ENCODE measurements at places on chromosomes 11 and 22. TPM values are rescaled to one million over a fixed set of nuclear protein-coding genes. Genes with fewer than 3 reads are reported as not detected.
A peak's percentile ranks its signal among the peaks of the same experiment; 100 is the strongest.

GRCh38 chr11:102669664-102670063, 35.9 kb downstream of the MMP27 start:
- H3K27ac ChIP-seq, result no peak overlapping the region
- H3K4me1 ChIP-seq, result peaks cover 1% of the 10 kb centered on the region
- H3K4me3 ChIP-seq, result no peak overlapping the region
- DNase-seq, result no peak
- no peaks in the 10 kb centered on the region for H3K36me3 ChIP-seq

GRCh38 chr11:118437208-118438125, 1.2 kb downstream of the KMT2A start:
- DNase-seq, result peak; percentile 59
- peak overlapping the region; percentile 98 for H3K4me3 ChIP-seq
- peak overlapping the region; percentile 97 for H3K27ac ChIP-seq
- H3K4me1 ChIP-seq, result peaks cover 44% of the 10 kb centered on the region
- H3K27me3 ChIP-seq, result no peaks in the 10 kb centered on the region

Gene KIRREL3
- total RNA-seq, result not detected

- H3K36me3 ChIP-seq, result peaks cover 2% of the 10 kb centered on the region
- peaks cover 18% of the 10 kb centered on the region for H3K4me1 ChIP-seq
- no peak for DNase-seq
- peaks cover 38% of the 10 kb centered on the region for H3K27me3 ChIP-seq
- no peak overlapping the region for H3K4me3 ChIP-seq
Measured at GRCh38 chr11:16607675-16608644, 130.5 kb upstream of the C11orf58 start.

Gene TMPRSS4
- total RNA-seq, result not detected

GRCh38 chr11:65083834-65084597, at the start of the genes CDCA5 and ZFPL1:
Gene CDCA5, minus strand, starts transcription at chr11:65084040. Its CDS starts 62 bp downstream, at chr11:65083978.
Gene ZFPL1, plus strand, starts transcription at chr11:65084222. Its CDS starts 477 bp downstream, at chr11:65084699.
- H3K27ac ChIP-seq, result peak within 1 kb of the TSS; percentile 98
- H3K36me3 ChIP-seq, result peaks cover 40% of the 10 kb centered on the region
- peaks cover 34% of the 10 kb centered on the region for H3K4me1 ChIP-seq
- DNase-seq, result peak; percentile 97
- H3K27me3 ChIP-seq, result peaks cover 4% of the 10 kb centered on the region
- peak within 1 kb of the TSS; percentile 97 for H3K4me3 ChIP-seq

- no peaks in the 10 kb centered on the region for H3K36me3 ChIP-seq
- H3K27ac ChIP-seq, result no peak within 1 kb of the TSS
- peak within 1 kb of the TSS; percentile 75 for H3K4me3 ChIP-seq
- peaks cover 36% of the 10 kb centered on the region for H3K27me3 ChIP-seq
- peaks cover 10% of the 10 kb centered on the region for H3K4me1 ChIP-seq
Measured at GRCh38 chr22:27801616-27802345, at the start of gene MN1. Gene MN1, minus strand, starts transcription at chr22:27801756. Its CDS starts 1,213 bp downstream, at chr22:27800543.

GRCh38 chr11:130476922-130477491, 28.6 kb downstream of the ADAMTS15 start:
- no peak overlapping the region for H3K4me3 ChIP-seq
- DNase-seq, result no peak
- no peaks in the 10 kb centered on the region for H3K27me3 ChIP-seq
- H3K4me1 ChIP-seq, result no peaks in the 10 kb centered on the region
- peak overlapping the region; percentile 18 for H3K27ac ChIP-seq

DNA sequence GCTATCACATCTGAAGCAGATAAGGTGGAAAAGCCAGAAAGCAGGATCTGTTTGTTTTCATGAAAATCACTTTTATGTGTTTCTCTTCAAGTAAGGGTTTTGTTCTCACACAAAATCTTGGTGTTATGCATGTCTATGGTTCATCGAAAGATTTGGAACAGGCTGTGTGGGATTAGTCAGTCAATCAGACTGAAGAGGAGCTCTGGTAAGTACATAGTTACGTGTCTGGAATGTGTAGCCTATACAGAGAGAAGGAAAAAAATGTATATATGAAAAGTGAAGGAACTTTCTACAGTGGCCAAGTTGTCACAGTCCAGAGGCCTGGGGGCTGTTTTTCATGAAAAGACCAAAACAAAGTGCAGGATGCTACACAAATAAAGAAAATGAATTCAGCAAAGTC, 156.7 kb downstream of the CNTN5 start:
- no peaks in the 10 kb centered on the region for H3K4me1 ChIP-seq
- no peaks in the 10 kb centered on the region for H3K36me3 ChIP-seq
- H3K27me3 ChIP-seq, result no peaks in the 10 kb centered on the region
- no peak overlapping the region for H3K4me3 ChIP-seq
- no peak overlapping the region for H3K27ac ChIP-seq

GRCh38 chr11:2569731-2570210, 125.0 kb downstream of the KCNQ1 start:
- H3K27ac ChIP-seq, result no peak overlapping the region
- H3K36me3 ChIP-seq, result no peaks in the 10 kb centered on the region
- no peaks in the 10 kb centered on the region for H3K27me3 ChIP-seq

DNA sequence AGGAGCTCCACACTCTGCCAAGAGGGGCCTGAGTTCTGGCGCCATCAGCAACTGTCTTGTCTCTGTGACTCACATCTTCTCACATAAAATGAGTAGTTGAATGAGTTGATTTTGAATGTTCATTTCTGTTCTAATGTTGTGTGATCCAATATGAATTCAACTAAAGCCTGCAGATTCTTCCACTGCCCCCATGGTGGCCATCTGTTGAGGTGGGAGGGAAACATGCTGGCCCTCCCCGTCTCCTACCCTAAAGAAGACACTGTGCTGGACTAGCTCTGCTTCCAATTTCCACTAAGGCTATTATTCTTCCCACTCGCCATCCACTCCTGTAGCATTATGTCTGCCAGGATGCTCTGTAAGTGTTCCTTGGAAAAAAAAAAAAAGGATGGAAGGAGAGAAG, 555.6 kb upstream of the LARGE1 start:
- no peaks in the 10 kb centered on the region for H3K36me3 ChIP-seq
- H3K4me1 ChIP-seq, result no peaks in the 10 kb centered on the region
- H3K27ac ChIP-seq, result no peak overlapping the region
- no peak overlapping the region for H3K4me3 ChIP-seq
- peaks cover 9% of the 10 kb centered on the region for H3K27me3 ChIP-seq
- DNase-seq, result no peak

- no peak for DNase-seq
- H3K36me3 ChIP-seq, result no peaks in the 10 kb centered on the region
- H3K27me3 ChIP-seq, result no peaks in the 10 kb centered on the region
- H3K4me3 ChIP-seq, result no peak overlapping the region
- no peaks in the 10 kb centered on the region for H3K4me1 ChIP-seq
Measured at GRCh38 chr11:132060567-132060966, 690.2 kb downstream of the NTM start.

Gene LRRC10B
- total RNA-seq, result not detected

DNA sequence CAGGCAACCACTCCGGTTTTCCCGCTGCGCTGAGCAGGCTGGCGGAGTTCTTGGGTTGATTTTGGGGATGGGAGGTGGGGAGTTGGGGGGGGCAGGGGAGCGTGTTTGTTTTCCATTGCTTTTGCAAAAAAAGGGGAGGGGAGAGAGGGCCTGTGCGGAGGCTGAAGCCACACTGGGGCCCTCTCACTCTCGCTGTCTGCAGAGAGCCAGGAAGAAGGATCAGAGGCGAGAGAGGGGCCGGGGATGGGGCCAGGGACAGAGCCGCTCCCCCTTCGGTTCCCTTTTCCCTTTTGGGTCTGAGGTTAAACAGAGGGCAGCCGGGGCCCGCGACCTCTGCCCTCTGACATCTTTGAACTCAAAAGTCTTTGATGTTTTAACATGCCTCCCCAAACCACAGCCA, 17.4 kb upstream of the H19 start:
- no peak overlapping the region for H3K27ac ChIP-seq
- no peak for DNase-seq
- no peak overlapping the region for H3K4me3 ChIP-seq

GRCh38 chr11:65558930-65559509, 861 bp upstream of the LTBP3 start:
- peak overlapping the region; percentile 71 for H3K27ac ChIP-seq
- H3K36me3 ChIP-seq, result peaks cover 3% of the 10 kb centered on the region
- H3K27me3 ChIP-seq, result no peaks in the 10 kb centered on the region
- H3K4me1 ChIP-seq, result peaks cover 54% of the 10 kb centered on the region
- peak overlapping the region; percentile 54 for H3K4me3 ChIP-seq
- DNase-seq, result no peak

- DNase-seq, result no peak
- no peaks in the 10 kb centered on the region for H3K36me3 ChIP-seq
- no peak overlapping the region for H3K27ac ChIP-seq
- no peaks in the 10 kb centered on the region for H3K27me3 ChIP-seq
- peaks cover 1% of the 10 kb centered on the region for H3K4me1 ChIP-seq
Measured at GRCh38 chr11:73330569-73331093, 22.6 kb downstream of the ARHGEF17 start.

DNA sequence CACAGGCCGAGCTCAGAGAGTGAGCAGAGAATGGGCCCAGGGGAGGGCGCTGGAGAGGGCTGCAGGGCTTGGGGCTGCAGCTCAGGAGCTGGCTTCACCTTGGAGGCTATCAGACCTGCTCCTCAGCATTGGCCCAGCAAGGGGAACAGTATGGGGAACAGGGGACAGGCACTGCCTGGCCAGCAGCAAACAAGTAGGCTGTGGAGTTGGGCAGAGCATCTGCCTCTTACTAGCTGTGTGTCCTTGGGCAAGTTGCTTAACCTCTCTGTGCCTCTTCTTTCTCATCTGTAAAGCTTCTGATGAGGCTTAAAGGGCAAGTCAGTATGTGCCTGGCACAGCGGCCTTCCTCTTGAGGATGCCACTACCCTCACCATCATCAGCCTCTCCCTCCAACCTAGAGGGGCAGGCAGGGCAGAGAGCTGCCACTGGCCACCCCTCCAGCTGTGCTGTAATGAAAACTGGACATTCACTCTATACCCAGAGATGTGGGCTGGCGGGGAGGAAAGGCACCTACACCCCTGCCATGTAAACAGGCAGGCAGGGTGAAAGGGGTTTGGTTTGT, 7.5 kb upstream of the CDKN1C start:
- peak overlapping the region; percentile 85 for H3K27ac ChIP-seq
- peak overlapping the region; percentile 79 for H3K4me3 ChIP-seq
- DNase-seq, result peak; percentile 61
- H3K4me1 ChIP-seq, result peaks cover 26% of the 10 kb centered on the region

Gene SCT
- not detected for total RNA-seq

GRCh38 chr22:37431366-37431765, 4.1 kb upstream of the ELFN2 start:
- DNase-seq, result no peak
- peaks cover 4% of the 10 kb centered on the region for H3K36me3 ChIP-seq
- no peak overlapping the region for H3K27ac ChIP-seq
- H3K4me1 ChIP-seq, result peaks cover 24% of the 10 kb centered on the region
- H3K4me3 ChIP-seq, result no peak overlapping the region

GRCh38 chr11:34641456-34641855, 20.6 kb downstream of the EHF start:
- H3K36me3 ChIP-seq, result no peaks in the 10 kb centered on the region
- DNase-seq, result no peak
- H3K27me3 ChIP-seq, result peaks cover 31% of the 10 kb centered on the region
- H3K4me3 ChIP-seq, result no peak overlapping the region

DNA sequence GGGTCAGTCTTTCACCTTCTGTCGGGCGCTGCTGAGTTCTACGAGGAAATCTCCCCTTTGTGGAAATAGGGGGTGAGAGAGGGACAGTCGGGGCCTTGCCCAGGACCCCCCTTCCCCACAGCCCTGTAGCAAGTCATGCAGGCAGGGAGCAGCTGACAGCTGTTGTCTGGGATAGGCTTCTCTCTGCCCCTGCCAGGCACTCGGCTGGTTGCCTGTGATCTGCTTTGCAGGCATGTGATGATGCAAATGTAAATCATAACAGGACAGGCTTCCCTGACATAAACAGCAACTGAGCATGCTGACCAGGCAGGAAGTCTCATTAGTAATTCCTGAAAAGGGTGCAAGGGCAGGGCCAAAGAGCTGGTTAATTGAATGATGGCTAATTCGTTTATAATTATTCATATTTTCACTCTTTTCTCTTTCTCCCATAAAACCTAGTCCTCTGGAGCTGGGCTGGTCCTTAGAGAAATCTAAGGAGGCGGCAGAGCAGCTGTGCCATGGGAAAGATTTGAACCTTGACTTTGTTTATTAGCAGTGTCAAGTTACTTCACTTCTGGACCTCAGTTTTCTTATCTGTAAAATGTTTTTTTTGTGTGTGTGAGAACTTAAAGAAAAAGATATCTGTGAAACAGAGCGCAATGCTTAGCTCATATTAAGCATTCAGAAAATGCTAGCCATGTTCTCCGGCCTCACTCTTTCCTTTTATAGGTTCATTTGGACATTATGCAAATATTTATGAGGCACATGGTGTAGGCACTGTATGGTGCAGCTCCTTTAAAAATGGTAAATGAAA, 129.7 kb downstream of the LDLRAD3 start:
- H3K36me3 ChIP-seq, result no peaks in the 10 kb centered on the region
- H3K27ac ChIP-seq, result no peak overlapping the region
- DNase-seq, result no peak
- H3K4me1 ChIP-seq, result no peaks in the 10 kb centered on the region
- no peaks in the 10 kb centered on the region for H3K27me3 ChIP-seq
- no peak overlapping the region for H3K4me3 ChIP-seq

GRCh38 chr11:95086836-95087570, 2.6 kb upstream of the ENDOD1 start:
- peaks cover 7% of the 10 kb centered on the region for H3K36me3 ChIP-seq
- DNase-seq, result no peak
- H3K4me1 ChIP-seq, result peaks cover 45% of the 10 kb centered on the region
- H3K27ac ChIP-seq, result no peak overlapping the region
- H3K27me3 ChIP-seq, result peaks cover under 1% of the 10 kb centered on the region

DNA sequence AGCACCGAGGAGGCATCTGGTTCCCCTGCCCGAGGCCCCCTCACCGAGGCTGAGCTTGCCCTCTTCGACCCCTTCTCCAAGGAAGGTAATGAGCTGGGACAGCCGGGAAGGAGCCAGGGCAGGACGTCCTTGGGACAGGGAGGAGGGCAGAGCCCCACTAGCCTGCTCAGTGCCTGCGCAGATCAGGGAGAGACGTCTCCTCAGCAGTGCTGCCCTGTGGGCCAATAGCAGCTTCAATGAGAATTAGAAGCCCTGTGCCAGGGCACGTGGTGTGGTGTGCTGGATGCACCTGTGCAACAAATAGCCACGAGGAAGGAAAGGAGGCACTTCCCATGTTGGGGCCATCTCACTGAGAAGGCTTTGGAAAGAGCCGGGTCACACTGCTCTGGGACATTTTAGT, 5.4 kb upstream of the SAC3D1 start:
- no peak overlapping the region for H3K4me3 ChIP-seq
- DNase-seq, result no peak
- H3K36me3 ChIP-seq, result peaks cover 1% of the 10 kb centered on the region
- no peak overlapping the region for H3K27ac ChIP-seq

- no peak for DNase-seq
- no peak overlapping the region for H3K4me3 ChIP-seq
- H3K36me3 ChIP-seq, result no peaks in the 10 kb centered on the region
- H3K27ac ChIP-seq, result no peak overlapping the region
- H3K27me3 ChIP-seq, result no peaks in the 10 kb centered on the region
Measured at GRCh38 chr11:91608677-91609076, 615.9 kb upstream of the FAT3 start.

- peaks cover 25% of the 10 kb centered on the region for H3K27me3 ChIP-seq
- H3K27ac ChIP-seq, result no peak overlapping the region
- H3K4me1 ChIP-seq, result no peaks in the 10 kb centered on the region
- DNase-seq, result no peak
- H3K4me3 ChIP-seq, result no peak overlapping the region
Measured at GRCh38 chr11:76654298-76654851, 16.2 kb downstream of the LRRC32 start.

Gene ELFN2
- 0.06 TPM for total RNA-seq

- no peaks in the 10 kb centered on the region for H3K36me3 ChIP-seq
- DNase-seq, result no peak
- no peak overlapping the region for H3K27ac ChIP-seq
- H3K4me3 ChIP-seq, result no peak overlapping the region
Measured at GRCh38 chr22:27250418-27250817, 551.1 kb downstream of the MN1 start.

GRCh38 chr11:99268886-99269285, 248.1 kb downstream of the CNTN5 start:
- no peak overlapping the region for H3K4me3 ChIP-seq
- DNase-seq, result no peak
- no peaks in the 10 kb centered on the region for H3K36me3 ChIP-seq
- no peaks in the 10 kb centered on the region for H3K4me1 ChIP-seq

Gene OR8B3
- not detected for total RNA-seq
